ENCODE measurements at places on chromosomes 3 and 15.

DNA sequence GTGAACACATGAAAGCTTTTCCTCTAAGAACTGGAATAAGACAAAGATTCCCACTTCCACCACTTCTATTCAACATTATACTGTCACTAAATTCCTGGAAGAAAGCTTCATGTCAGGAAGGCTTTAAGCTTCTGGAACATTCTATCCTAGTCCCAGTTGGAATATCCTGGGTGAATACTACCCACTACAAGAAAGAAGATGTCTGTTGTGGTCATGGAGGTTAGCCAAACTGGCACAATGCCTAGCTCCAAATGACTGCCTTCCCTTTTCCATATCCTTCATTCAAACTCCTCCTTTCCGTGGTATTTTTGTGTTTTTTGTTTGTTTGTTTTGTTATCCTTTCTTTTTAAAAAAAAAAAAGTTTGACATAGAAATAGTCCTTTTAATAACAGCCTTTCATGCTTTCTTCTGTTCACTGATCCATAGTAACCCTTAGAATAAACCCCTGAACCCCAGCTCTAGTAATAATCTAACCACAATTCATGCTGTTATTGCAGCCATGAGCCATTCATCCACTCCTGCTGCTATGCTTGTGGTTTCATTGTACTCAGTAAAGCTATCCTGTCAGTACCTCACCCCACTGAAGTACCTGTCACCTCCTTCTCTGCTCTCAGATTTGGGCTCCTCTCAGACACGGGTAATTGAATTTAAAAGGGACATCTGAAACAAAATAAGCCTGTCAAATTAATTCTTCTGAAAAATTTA is 447.5 kb downstream of the IGSF11 start:
- no peak for DNase-seq

GRCh38 chr3:69254351-69254750 is 131.5 kb downstream of the FRMD4B start:
- DNase-seq, result no peak

DNA sequence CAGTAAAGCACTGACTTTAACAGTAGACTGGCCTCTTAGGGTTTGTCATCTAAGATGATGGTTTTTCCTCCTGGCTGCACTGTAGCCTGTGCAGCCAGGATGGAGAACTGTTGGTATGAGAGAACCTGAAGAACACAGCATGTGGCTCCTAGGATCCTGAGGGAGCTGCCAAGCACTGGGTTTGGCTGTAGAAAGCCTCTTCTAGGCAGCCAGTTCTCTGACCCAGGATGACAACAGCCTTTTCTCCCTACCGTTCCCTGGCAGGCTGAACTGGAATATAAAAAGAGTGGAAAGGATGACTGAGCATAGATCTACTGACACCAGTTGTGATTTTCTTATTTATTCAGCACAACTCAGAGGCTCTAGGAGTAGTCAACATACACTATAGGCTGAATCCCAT is 34.3 kb upstream of the MANF start:
- no peak for DNase-seq

DNA sequence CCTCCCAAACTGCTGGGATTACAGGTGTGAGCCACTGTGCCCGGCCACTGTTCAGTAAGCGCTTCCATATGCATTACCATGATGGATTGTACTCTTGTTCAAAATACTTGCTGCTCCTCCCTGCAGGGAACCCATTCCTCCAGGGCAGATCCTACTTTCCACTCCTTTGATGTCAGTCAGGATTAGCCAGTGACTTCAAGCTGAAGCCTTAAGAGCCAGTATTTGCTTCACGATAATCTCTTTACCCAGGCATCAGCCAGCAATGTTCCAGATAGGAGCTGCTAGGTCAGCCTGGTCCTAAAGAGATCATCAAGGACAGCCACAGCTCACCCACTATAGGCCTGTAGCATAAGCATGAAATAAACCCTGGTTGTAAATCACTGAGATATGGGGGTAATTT is 96.5 kb upstream of the UBE2E2 start:
- DNase-seq, result no peak

- DNase-seq, result no peak
Measured at GRCh38 chr3:37981348-37981664, 9.3 kb upstream of the VILL start.

- DNase-seq, result no peak
Measured at GRCh38 chr3:40299721-40300335, 9.7 kb upstream of the EIF1B start.

DNA sequence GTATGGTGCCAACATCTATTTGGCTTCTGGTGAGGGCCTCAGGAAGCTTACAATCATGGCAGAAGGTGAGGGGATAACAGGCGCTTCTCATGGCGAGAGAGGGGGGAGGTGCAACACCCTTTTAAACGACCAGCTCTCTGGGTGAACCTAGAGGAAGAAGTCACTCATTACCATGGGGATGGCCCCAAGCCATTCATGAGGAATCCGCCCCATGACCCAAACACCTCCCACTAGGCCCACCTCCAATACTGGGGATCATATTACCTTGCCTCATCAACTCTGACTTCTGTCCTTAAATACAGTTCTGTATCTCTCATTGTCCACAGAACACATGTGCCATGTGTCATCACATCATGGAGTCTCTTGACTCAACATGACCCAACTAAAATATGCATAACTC is 37.5 kb upstream of the CLRN1 start:
- DNase-seq, result no peak

DNA sequence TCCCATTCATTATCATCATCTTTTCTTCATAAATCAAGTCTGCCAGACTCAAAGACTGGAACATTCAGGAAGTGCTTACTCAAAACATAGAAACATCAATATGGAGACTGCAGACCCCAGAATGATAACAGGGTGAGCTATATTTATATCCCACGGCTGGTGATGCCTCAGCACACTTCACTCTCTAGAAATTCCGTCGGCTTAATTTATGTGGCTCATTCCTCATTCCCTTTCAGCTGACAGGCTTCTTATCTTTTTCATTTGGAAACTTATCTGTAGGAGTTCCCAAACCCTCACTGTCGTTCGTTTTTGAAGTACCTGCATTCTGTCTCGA is 45.5 kb downstream of the RFTN1 start:
- no peak for DNase-seq

DNA sequence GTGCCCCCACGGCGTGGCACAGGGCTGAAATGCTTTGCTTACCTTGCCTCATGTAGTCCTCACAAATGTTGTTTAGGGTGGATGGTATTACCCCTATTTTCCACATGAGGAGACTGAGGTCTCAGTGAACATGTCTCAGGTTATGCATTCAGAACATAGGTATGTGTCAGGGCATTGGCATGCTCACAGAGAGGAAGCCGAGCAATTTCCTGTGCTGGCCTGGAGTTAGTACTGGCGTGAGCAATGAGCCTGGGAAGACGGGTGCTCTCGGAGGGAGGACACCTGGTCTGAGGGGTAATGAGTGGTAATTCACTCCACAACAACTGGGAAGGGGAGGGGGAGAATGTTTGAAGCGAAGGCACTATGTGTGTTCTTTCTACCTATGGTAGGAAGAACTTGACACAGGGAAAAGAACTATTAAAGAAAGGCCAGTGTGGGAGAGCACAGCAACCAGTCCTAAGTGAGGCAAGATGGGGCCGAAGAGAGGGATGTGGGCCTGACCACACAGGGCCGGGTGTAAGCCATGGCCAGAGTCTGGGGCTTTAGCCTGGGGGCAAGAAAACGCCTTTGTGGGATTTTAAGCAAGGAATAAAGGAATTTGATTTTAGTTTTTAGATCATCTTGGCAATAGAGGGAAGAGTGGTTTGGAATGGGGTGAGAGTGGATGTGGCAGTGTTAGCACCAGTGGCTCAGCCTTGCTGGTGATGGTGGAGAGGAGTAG is 4.9 kb upstream of the FAM131A start:
- DNase-seq, result no peak

DNA sequence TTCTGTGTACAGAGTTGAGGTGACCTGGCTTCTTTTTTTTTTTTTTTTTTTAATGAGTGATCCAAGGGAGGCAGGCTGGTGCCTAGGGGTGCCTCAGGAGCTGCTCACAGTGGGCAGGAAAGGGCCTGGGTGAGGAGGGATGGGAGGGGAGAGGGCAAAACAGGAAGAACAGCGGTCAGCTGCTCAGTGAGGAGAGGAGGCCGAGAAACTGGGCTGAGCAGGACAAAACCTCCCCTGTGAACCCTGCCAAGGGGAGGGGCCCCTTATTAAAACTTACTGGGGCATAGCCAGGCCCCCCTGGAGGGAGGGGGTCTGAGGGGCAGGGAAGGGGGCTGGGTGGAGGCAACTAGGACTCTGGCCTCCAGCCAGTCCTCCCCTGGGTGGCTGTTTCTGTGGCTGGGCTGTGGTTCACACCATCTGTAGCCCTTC is 3.5 kb downstream of the PLEKHO2 start:
- DNase-seq, result no peak

DNA sequence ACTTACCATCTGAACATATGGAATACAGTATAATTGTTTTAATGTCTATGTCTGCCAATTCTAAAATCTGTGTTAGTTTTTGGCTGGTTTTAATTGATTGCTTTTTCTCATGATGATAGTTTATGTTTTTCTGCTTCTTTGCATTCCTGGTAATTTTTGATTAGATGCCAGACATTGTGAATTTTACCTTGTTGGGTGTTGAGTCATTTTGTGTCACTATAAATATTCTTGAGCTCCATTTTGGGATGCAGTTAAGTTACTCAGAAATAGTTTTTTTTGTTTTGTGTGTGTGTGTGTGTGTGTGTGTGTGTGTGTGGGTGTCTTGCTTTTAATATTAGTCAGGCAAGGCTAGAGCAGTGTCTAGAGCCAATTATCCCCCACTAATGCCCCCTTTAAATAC is 818.8 kb upstream of the NR2F2 start:
- DNase-seq, result no peak

DNA sequence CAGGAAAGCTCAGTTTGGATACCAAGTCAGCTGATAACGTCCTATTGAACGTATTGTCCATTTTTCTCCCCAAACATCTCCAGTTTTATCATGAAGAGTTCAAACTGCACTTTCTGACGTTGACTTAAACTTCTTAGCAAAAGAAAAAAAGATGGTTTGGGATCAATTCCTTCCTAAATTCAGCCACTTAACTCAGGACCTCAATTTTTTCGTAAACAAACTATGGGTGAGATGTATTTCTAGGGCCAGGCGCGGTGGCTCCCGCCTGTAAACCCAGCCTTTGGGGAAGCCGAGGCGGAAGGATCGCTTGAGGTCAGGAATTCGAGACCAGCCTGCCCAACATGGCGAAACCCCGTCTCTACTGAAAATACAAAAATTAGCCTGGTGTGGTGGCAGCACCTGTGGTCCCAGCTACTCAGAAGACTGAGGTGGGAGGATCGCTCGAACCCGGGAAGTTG is 464 bp upstream of the MRPS25 start:
- no peak for DNase-seq

- DNase-seq, result no peak
Measured at GRCh38 chr3:147216143-147216673, 190.1 kb downstream of the ZIC4 start.

DNA sequence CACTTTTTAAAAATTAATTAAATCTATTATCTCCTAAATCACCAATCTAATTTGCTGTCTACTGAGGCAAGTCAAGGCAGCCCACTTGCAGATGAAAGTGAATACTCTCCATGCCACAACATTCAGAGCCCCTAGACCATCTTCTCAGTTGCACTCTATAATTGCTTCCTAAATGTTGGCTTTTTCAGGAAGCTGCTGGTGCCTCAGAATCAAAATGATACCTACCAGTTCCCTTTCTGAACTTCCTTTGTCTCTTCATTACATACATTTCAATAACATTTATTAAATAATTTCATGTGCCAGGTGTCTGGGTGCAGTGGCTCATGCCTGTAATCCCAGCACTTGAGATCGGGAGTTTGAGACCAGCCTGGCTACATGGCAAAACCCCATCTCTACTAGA is 124.1 kb downstream of the SERPINI1 start:
- no peak for DNase-seq

GRCh38 chr15:68277131-68277602 is 378 bp upstream of the FEM1B start:
- no peak for DNase-seq

DNA sequence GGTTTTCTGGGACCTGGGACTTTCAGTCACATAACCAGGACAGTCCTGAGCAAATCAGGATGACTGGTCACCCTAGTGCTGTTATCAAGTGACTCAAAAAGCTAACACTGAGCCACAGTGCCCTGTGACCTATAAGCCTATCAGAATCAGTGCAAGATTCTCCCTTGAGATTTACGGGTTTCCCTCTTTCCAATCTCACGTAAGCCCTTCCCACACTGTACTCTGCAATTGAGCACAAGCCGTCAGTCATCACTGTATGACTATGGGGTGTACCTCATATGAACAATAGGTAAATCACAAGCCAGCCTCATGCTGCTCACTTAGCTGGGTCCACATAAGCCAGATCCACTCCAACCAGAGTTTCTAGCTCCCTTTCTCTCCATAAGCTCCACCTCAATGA is 21.0 kb upstream of the CLDN18 start:
- no peak for DNase-seq
